Activated T-helper 1 cell treated with Interleukin-2 at 50 U/mL for 16 hours (primary cell): ENCODE measurements at places on chromosomes 6 and 20.

DNA sequence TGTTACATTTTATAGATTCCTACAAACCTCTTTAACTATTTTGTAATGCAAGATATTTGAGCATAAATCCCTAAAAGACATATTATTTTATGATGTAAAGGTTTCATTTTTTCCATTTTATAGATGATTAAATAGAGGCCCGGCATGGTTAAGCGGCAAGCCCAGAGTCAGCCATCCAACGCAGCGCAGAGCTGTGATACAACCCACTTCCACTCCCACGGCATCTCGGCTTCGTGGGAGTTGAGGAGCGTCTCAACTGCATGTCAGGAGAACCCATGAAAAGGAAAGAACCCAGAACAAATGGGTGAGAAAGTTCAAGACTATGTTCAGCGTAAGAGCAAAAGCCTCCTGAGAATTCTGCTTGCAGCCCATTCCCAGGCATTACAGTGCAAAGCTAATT is 488.2 kb downstream of the PRKN start:
- no peak for DNase-seq

DNA sequence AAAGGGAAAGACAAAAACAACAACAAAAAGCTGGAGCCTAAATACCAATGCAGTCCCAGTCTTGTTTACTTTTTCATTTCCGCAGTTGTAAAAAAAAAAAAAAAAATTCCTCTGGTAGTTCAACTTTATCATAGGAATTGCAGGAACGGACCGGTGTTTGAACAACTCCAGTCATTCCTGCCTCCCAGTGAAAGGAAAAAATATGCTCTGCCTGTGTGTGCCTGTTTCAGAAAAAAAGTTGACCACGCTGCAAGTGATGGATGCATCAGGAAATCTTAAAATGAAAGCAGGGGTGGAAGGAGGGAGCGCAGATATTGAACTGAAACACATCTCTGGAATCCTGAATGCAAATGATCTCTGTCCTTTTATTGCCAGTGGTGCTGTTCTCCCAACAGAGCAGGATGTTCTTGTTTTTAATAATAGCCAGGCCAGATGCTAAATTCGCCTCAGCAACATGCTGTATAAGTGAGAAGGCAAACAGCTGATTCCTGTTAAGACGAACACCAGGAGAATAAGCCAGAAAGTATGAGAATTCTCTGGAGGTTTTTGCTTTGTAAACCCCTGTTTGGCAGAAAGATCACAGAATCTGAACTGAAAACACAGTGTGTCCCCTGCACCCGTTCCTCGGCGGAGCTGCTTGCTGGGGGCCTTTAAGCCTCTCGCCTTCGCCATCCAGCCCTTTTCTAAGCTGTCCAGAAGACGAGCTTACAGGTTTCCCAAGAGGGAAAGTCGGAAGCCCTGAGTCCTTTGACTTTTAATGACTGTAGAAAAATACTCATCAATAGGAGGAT is 178.4 kb upstream of the SUPT3H start:
- no peak for DNase-seq

DNA sequence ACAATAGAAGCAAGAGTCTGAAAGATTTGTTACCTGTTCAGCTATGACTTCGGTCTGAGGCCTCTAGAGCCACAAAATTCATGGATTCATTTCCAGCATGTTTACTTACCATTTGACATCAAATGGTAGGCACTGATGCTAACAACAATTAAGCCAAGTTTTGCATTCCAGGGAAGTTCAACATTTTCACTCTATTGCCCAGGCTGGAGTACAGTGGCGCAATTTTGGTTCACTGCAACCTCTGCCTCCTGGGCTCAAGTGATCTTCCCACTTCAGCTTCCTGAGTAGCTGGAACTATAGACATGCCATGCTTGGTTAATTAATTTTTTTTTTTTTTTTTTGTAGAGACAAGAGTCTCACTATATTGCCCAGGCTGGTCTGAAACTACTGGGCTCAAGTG is 114.1 kb upstream of the SGK1 start:
- DNase-seq: no peak

DNA sequence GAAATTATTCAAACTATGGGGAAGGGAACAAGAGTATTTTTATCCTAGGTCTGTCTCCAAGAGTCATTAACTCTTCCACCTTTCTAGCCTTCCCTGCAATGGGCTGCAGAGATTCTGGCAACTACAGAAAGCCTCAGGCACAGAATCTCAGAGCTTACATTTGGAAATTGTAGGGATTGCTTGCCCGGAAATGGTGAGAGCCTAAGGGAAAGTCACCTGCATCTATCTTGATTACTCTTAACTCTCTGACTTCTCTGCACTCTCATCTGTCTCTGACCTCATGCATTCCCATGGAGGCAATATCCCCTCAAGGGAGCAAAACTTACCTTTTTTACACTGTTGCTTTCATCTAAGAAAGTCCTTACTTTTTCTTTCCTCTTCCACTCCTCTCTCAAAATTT is 513.2 kb upstream of the MARCKS start:
- DNase-seq: no peak

DNA sequence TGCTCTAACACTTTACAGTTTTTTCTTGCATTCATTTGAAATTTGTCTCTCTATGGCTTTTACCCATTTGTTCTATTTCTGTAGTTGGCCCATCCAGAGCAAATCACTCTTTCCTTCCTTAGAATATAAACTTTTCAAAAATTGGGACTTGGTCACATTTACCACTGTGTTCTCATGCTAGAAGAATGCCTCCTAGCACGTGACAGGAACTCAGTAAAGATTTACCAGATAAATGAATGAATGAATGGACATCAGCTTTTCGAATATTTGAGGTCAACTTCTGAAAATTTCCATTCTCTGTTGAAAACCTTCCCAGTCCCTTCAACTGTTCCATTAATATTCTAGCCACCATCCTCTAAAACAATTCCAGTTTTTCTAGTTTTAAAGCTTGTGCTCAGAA is 294.5 kb downstream of the CD83 start:
- DNase-seq: no peak

DNA sequence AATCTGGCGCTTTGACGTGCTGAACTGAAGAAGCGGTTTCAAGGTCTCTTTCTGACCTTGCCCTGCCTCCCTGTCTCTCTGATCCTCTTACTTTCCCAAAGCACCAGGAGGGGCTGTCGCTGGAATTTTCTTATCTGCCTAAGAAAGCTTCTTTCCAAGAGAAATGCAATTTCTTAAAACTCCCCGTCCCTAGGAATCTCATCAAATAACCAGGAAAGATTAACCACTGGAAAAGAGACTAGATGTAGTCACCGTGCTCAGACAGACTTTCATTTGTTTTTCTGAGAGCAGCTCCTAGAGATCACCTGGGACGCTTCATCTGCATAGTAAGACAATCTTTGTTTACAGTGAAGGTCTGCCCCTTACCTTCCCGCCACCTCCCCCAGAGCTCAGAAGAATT is 38.6 kb downstream of the PDYN start:
- DNase-seq: no peak

- no peak for DNase-seq
Observed at GRCh38 chr6:16236631-16237199, 1.7 kb upstream of the GMPR start.

- DNase-seq: no peak
Observed at GRCh38 chr6:48766349-48766748, 655.4 kb upstream of the PTCHD4 start.

DNA sequence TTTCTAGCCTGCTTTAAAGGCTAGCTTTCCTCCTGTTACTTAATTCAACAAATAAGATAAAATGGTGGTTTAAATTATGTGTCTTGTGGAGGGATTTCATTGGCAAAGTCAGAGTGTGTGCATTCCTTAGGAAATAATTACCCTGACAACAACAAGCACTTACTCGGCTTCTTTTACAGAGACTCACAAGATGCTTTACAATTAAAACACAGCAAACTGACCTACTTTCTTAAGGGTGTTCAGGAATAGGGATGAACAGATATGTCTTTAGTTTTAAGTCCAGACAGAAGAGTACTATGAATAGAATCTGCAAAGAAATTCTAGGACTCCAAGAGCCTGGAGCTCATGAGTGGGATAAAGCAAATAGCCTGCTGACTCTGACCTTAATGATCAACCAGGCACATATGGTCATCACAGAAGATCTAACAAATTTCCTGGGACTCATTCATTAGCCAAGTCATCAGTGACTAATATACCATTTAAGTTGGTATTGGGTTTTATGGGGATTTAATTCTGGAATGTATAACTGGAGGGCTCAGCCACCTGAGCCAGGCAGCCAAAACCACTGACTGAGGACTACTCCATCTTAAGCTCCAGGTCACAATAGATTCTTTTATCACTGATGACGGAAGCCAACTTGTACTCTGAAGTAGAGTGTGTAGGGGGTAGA is 161.8 kb upstream of the RIMS1 start:
- DNase-seq: no peak

DNA sequence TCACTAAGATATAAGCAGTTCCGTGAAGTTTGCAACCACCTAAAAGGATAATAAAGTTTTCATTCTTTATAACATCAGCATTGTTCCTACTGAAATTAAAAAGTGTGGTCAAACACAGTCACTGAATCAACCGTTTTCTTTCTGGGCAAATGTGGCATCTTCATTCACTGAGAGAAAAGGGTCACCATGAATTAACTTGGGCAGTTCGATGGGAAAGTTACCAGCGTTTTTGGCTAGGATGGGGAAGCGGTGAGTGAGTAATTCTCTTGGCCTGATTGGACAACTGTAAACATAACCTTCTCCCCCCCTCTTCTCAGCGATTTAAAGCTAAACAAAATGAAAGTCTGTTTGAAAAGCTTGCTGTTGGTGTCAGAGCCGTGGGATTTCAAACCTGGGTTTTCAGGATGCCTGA is 181.8 kb downstream of the SASH1 start:
- no peak for DNase-seq

DNA sequence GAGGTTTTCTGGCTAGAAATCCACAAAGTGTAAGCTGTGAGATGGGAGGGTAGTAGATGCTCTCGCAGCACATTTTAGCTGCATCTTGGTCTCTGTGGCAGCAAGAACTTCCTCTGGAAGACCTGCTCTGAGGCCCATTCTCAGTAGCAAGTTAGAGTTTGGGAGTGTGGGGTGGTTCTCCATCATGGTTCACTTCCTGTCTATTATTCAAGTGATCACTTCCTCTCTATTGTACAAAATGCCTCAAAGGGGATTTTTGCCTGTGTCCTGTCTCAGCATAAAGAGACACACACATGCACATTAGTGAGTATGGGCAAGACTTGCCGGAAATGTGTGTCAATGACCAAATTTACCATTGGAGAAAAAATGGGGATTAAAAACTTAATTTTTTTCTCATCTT is 42.5 kb downstream of the LYRM2 start:
- no peak for DNase-seq

DNA sequence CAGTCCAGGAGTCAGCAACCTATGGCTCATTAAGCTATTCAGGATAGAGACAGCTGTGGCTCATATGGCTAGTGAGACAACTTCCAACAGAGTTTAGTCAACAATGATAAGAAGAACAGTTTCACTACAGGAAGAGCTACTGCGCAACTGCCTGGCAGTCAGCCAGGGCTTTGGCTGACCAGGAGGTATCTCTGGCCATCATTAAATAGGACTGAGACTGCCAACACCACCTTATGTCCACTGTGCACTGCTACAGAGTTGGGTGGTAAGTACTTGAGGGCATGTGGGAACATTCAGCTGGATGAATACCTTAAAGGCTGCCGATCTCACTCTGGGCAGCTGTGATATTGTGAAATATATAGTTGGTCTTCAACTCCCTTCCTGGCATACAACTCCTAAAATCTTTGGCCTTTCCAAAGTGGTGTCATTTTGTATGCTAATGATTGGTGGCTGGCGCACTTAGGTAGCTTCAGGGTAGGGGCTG is 52.2 kb upstream of the FAM83C start:
- DNase-seq: no peak

DNA sequence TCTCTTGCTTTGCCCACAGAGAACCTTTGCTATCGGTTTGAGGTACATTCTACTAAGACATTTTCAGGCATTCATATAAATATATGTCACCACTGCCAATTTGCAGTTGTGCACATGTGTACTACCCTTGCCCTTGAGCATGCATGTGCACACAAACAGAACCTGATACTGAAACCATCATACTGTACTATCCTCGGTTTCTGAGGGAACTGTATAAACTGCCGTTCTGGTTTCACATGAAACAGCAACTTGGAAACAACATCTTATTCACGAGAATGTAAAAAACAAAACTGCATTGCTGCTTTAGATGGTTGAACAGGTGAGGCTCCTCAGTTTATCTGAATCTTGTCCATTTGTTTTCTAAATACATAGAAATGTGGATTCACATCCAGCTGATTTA is 151.2 kb upstream of the TMEM170B start:
- no peak for DNase-seq

DNA sequence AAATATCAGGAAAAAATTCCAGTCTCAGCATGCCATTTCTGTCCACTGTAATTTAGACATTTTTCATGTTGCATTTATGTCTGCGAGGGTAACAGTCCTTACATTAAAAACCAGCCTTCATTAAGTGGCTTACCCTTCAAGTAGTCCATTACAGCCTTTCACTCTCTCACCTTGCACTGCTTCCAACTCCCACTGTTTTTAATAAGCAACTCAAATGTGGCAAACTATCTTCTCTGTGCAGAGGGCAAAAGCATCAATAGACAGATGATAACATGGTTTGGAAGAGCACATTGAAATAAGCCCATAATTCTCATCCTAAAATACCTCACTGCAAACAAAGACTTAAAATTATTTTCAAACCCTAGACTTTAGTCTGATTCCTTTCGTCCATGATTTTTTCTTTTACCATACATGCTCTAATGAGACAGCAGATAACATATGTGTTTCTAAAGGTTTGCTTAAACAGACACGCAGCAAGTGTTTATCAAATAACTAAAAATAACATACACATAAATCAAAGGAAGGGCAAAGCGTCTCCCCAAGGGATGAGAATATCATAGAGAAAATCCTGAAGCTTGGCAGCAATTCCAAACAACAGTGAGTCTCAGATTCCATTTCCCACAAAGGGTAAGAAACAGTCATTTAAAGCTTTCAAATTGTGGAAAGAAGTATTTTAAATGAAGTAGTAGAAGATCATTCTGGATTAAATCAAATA is 130.4 kb downstream of the PTPRK start:
- DNase-seq: no peak

DNA sequence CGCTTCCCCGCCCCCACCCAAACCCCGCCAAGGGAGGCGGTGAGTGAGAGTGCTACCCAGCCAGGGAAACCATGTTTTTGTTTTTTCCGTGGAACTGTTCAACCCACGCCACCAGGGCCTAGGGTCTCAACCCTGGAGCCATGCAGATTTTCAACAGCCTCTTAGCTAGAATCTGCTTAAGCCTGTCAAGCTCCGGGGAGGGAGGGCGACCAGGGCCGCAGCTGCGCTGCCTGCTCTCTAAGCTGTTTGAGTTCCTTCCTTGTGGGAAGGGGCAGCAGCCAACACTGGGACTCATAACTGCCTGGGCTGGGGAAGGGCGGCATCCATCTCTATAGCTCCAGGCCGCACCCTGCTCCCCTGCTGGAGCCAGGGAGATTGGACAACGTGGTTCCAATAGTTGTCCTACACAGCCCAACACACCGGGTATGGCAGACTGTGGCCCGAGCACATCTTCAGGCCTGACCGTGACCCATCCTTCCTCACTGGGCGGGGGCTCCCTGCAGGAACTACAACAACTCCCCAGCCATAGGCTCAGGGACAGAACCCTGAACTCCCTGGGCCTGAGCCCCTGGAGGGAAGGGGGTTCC is 1065.7 kb upstream of the MANEA start:
- DNase-seq: no peak
